ENCODE measurements at places on chromosomes 3 and 15. TPM values are rescaled to one million over a fixed set of nuclear protein-coding genes. Genes with fewer than 3 reads are reported as not detected.

The GRK7 gene
- total RNA-seq, result not detected

The SLC15A2 gene
- total RNA-seq, result 1.2 TPM

The CYP8B1 gene
- total RNA-seq, result not detected

The BOC gene
- not detected for total RNA-seq

All from SK-MEL-5 (cell line).